ENCODE measurements at places on chromosomes 11 and 22.
A peak's percentile ranks its signal among the peaks of the same experiment; 100 is the strongest.

DNA sequence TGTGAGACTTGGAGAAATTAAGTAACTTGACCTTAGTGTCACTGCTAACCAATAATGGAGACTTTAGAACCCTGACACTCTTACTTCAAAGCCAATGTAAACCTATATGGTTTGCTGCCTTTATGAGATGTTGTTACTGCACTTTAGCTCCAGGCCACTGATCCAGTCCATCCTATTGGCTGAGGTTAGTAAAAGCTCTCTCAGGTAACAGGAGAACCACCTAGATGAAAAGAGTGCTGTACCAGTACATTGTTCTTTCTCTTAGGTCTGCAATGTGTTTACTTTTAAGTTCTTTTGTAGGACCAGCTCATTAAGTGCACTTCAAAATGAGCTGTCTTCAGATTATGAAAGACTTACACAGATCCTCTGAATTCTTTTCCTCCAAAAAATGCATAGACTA is 994.0 kb upstream of the FAT3 start:
- DNase-seq: no peak

- peak; percentile 24 for DNase-seq
Measured at GRCh38 chr22:31734512-31734911, 15.4 kb downstream of the PRR14L start.

DNA sequence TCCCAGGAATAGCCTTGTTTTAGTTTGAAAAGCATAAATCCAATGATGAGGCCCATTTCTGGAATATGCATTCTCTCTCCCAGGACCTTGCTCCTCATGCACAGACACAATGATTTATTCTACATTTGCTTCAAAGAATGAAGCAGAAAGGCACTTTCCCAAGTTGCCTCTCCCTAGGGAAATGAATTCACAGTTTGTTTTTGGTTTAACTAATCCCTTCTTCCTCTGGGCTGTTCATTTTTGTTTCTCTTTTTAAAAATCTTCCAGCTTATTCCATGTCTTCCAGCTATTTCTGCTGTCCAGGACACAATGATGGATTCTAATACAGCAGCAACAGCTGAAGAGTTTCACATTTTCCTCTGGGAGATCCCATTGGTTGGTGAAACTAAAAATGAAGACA is 1529.2 kb upstream of the TENM4 start:
- no peak for DNase-seq

GRCh38 chr11:13687271-13687670 is 18.8 kb downstream of the FAR1 start:
- no peak for DNase-seq

DNA sequence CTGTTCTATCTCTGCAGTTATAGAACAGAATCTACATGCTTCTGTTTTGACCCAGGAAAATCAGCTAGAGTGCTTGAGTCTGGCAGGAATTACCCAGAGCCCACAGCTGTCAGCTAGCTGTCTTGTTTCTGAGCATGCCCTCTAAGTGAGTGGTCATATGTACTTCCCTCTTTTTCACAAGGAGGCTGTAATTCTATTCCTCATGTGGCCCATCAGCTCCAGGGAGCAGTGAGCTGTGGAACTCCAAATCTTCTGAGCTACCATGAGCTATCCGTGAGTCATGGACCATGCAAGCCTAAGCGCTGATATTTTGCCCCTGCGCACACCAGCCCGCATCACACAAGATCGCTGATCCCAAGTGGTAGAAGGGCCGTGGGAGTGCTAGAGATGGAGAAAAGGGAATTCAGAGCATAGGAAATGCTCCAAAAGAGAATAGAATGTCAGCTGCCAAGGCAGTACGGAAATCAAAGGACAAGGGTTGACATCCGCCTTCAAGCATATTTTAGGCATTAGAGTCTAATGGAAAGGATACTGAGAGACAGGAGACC is 5.4 kb downstream of the FJX1 start:
- no peak for DNase-seq

DNA sequence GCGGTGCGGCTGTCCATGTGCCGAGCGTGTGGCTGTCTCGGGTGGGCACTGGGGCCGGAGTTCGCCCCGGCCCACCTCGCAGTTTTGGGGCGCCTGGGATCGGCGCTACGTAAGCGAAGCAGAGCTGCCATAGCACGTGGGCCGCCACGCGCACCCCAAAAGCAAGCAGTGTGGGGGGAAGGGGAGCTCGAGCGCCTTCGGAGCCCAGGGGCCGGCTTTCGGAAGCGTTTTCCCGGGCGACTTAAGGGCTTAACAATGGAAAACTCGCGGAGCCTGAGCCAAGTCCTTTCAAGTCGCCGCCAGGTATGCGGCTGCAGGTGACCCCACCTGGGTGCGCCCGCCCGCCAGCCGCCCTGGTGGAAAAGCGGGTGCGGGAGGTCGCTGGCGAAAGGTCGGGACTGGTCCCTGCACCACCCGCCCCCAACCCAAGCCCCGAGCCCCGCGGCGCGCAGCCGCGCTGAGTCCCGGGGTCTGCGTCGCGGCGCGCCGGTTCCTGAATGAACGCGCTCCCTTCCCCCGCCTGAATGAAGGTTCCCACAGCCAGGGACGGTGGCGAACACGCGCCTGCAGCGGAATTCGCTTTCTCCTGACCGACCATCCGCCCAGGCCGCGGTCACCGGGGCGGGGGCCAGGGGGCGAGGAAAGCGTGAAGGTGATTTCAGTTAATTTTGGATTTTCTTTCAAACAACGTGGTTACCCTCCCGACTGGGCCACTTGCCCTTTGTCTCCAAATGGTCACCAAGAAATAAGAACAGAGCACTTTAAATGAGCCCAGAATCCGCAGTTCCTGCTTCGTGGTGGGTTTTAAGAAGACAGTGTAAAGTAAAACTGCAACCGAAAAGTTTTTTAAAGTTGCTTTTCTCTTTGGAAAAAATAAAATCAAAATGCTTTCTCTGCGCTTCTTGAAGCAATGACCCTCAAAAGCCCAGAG is 2.8 kb upstream of the CCND1 start:
- DNase-seq: no peak

DNA sequence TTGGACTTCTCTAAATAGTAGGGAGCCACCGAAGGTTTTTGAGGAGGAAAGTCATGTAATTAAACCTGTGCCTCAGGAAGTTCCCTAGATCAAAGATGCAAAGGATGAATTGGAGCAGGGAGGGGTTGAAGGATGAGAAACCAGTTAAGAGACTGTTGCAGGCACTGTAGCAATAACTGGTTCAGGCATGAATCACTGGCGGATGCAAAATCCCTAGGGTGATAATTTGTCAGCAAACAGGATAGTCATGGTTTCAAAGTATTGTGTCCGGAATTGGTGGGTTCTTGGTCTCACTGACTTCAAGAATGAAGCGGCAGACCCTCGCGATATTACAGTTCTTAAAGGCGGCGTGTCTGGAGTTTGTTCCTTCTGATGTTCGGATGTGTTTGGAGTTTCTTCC is 19.9 kb downstream of the TRIOBP start:
- peak; percentile 56 for DNase-seq

- DNase-seq: no peak
Measured at GRCh38 chr11:15617126-15617525, 502.4 kb downstream of the INSC start.

DNA sequence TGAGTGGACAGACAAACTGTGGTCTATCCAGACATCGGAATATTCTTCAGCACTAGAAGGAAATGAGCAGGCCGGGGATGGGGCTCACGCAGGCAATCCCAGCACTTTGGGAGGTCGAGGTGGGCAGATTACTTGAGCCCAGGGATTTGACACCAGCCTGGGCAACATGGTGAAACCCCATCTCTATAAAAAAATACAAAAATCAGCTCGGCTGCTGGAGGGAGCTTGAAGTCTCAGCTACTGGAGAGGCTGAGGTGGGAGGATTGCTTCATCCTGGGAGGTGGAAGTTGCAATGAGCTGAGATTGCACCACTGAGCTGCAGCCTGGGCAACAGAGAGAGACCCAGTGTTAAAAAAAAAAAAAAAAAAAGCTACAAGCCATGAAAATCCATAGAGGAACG is 8.0 kb upstream of the CTSD start:
- no peak for DNase-seq

GRCh38 chr11:110452720-110453119 is 23.0 kb downstream of the FDX1 start:
- no peak for DNase-seq

- DNase-seq: no peak
Measured at GRCh38 chr11:65718964-65719492, 1.6 kb downstream of the RNASEH2C start.

DNA sequence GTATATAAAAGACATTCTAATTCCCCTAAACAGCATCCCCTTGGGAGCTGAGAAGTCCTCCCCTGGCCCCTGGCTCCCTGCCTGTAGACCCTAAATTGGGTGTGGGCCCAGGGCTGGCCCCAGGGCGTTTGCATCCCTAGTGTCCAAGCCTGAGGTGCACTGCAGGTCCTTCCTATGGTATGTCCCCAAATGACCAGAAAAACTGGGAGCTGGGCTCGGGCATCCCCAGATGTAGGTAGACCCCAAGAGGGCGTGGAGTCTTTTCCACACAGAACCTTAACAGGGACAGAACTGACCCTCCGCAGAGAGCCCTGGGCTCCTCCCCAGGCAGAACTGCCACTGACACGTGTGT is 782 bp upstream of the OSBPL5 start:
- DNase-seq: no peak

DNA sequence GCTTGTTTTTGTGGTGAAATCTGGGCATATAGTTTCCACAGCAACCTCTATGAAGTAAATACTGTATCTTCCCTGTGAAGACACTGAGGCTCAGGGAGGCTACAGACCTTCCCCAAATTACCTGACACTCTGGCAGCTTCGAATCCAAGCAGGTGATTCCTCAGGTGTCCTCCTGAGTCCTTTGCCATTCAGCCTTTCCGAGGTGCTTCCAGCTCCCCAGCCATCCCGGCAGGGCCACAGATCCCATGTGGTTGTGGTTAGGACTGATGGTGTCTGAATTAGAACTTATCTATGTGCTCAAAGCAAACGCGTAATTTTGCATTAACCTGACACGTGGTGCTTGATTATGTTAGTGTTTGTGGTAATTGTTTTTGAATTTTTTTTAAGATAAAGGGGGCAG is 785.6 kb downstream of the BRD1 start:
- DNase-seq: no peak

GRCh38 chr11:35013514-35014233 is 97.3 kb downstream of the PDHX start:
- no peak for DNase-seq

GRCh38 chr11:75025561-75025960 is 36.8 kb downstream of the NEU3 start:
- DNase-seq: no peak

- peak; percentile 17 for DNase-seq
Measured at GRCh38 chr11:1826552-1827094, 8.2 kb upstream of the SYT8 start.

DNA sequence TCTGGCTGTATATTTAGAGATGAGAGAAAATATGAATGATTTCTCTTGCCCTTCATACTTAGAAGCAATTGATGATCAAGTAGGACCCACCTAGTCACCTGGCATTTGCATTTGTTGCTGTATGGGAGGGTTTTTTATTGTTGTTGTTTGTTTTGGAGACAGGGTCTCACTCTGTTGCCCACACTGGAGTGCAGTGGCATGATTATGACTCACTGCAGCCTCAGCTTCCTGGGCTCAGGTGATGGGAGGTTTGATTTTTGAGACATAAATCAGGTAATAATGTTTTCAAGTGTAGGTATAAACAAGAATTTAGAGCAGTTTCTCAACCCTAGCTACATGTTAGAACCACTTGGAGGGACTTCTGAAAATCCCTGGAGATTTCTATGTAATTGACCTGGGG is 63.0 kb downstream of the TNRC6B start:
- DNase-seq: no peak

DNA sequence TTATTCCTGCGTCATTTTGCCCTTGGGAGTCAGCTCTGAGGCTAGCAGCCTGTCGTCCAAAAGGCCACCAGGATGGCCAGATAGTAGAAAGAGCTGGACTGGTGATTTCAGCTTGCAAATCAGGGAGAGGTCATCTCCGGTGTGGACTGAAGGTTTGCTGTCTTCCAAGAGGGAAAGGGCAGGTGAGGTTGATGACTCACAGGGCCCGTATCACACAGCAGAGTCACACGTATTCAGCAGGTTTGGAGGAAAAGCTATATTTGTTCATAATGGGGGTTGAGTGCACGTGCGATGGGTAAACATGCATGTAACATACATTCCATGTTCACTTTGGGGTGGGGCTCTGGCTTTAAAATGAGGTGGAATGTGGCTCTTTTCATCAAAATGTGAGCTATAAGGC is 25.6 kb downstream of the MRPL21 start:
- no peak for DNase-seq

- DNase-seq: no peak
Measured at GRCh38 chr11:111230122-111230465, 15.4 kb upstream of the POU2AF2 start.

DNA sequence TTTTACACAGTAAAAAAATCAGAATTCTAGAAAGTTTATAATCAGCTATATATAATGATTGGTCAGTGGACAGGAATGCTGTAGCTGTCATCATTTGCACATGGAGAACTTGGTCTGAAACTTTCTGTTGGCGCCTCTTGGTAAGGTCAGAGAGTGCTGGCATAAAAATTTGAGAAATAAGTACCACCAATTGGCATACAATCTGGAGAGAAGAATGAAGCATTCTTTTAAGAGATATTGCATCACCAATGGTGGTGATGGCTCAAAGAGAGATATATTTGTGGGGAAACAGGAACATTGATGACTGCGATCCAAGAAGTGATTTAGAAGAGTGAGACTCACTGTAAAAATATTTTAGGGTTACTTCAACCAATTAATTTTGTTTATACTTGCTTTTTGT is 19.8 kb upstream of the OOSP1 start:
- peak; percentile 17 for DNase-seq

GRCh38 chr11:59802639-59803176 is 7.9 kb downstream of the MRPL16 start:
- DNase-seq: no peak

- DNase-seq: peak; percentile 85
Measured at GRCh38 chr11:119417726-119418540, 5.0 kb downstream of the THY1 start.

DNA sequence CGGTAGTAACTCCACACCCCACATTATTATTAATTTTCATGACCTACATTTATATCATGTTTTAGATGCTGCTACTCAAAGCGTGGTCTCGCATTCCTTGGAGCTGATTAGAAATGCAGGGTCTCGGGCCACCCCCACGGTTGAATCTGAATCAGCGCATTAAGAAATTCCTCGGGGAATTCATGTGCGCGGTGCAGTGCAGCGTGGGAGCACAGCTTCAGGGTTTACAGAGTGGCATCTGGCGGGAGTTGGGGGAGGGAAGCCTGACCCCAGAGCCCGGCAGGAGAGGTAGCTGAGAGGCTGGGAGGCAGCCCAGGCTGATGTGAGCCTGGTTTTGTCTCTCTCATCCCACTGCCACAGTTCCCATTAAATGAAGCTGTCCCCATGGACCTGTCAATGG is 48.1 kb upstream of the DAGLA start:
- DNase-seq: no peak
